Tracheal epithelial cell (primary cell): ENCODE measurements at places on chromosomes 11 and 22. TPM values are rescaled to one million over a fixed set of nuclear protein-coding genes. Genes with fewer than 3 reads are reported as not detected.

Gene OR2AG2
- total RNA-seq, result under 0.01 TPM in 2 replicates

Gene LGALS1
- total RNA-seq, result 1,268 and 2,738 TPM in 2 replicates

Gene NXPE2
- not detected in 2 replicates for total RNA-seq

Gene P4HA3
- total RNA-seq, result 2.7 TPM in 1 of 2 replicates, not detected in the other

Gene PKDREJ
- not detected in 2 replicates for total RNA-seq
